ENCODE measurements at places on chromosomes 4 and X.

DNA sequence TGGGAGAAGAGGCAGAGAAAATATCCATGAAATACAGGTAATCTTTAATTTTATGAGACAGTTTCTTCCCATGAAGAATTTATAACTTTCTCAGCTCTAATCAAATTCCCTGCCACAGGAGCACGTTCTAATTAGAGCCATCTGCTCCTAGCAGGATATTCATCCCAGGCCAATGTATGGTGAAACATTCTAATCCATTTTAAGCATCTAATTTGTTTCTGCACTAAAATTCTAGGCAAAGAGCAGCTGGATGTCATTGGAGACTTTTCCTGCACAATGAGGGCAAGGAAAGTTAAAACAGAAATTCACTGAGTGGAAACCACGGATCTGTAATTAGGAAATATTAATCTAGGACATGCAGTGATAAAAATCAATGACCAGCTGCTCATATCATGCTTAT lies 107.7 kb upstream of the ZFP42 start:
- DNase-seq, result no peak

GRCh38 chr4:89293299-89293698 lies 14.3 kb downstream of the GPRIN3 start:
- no peak for DNase-seq

DNA sequence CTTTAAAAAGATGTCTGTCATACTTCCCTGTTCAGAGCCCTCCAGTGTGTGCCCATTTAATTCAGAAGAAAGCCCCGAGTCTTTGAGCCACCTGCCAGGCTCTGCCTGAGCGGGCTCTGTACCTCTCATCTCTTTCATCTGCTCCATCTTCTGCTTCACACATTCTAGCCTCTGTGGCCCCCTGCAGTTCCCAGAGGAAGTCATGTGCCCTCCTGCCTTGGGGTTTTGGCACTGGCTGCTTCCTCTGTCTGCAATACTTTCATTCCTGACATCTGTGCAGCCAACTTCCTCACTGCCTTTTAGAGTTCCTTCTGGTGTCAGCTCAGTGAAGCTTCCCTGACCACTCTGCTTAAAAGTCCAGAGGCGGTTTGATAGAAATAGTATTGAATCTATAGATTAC lies 6.2 kb upstream of the STK32B start:
- DNase-seq, result no peak

GRCh38 chrX:134998246-134998645 lies 7.5 kb downstream of the SMIM10 start:
- no peak for DNase-seq

Measured in GM06990 (cell line).